Tibial nerve (tissue), 4 donors: ENCODE measurements at places on chromosomes 16 and 17.

DNA sequence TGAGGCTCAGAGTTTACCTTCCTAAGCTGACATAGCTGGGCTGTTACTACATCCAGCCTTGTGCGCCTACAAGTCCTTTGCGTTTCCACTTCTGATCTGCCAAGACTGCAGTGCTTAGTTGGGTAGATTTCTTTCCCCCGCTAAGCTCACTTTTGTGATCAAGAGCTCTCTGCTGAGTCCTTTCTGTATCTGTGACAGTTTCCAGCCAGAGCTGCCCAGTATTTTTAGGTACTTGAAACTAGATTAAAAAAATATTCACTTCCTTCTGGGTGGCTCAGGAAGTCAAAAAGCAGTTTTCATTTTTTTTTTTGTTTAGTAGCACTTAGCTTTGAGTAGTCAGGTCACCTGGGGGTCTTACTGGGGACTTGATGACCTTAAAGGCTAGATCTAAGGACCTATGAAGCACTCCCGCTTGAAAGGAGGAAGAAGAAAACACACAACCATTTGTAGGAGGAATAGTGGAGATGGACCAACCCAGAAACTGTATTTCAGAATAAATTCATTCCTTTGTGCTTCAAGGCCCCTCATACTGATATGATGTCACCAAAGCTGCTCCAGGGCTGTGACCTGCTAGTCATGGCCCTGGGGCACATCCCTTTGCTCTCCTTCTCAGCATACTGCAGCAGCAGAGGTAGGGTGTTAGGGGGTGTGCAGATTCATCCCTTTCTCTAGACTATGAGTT is 75.6 kb upstream of the HNF1B start:
- no peak for DNase-seq

GRCh38 chr17:50289278-50289677 is 15.0 kb downstream of the TMEM92 start:
- no peak for DNase-seq

GRCh38 chr16:75821117-75821516 is 94.8 kb upstream of the CPHXL start:
- no peak for DNase-seq

DNA sequence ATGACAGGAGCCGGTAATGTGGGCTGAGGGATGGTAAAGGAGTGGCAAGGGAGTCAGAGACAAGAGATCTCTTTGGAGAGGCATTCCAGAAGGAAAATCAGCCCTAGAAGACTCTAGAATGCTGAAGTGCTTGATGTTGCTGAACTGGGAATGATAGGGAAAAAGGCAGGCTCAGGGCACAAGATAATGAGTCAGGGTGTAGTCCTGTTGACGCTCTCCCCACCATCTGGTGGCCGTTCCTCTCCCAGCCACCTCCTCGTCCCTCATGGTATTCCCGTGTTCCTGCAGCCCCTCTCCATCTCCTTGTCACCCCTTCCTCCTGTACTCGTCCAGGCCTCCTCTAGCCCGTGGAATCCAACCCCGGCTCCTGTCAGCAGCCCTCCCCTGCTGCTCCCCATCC is 11.1 kb upstream of the ALDOA start:
- DNase-seq: no peak
